ENCODE measurements at places on chromosomes 12 and 14. TPM values are rescaled to one million over a fixed set of nuclear protein-coding genes. Genes with fewer than 3 reads are reported as not detected.

SCN8A gene
- total RNA-seq = 0.54 TPM

PAX9 gene
- under 0.01 TPM for total RNA-seq

CELA1 gene
- not detected for total RNA-seq

P2RX2 gene
- total RNA-seq = not detected

DNA sequence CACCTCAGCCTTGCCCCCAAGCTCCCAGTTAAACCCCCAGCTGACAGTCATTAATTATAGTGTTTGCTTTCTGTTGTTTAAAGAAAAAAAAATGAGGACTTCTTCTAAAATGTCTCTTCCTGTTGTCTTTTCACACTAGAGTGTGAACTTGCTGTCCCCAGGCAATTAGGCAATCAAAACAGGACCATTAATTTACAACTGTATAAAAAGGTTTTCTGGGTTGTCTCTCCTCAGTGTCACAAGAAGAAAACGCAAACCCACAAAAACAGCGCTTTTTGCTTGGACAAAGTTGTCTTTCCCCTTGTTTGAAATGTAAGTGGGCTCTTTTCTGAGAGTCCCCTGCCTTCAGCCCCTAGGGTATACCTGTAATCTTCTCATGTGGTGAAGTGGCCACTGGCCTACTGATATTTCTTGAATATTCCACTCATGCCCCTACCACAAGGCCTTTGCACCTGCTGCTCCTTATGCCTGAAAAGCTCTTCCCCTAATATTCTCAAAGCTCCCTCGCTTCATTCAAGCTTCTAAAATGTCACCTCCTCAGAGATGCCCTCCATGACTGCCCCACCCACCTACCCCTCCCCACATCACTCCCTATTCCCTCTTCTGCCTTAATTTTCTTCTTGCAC lies 158.9 kb upstream of the PWP1 start:
- DNase-seq = no peak

- no peak for DNase-seq
Measured at GRCh38 chr12:4331221-4331620, 10.2 kb downstream of the TIGAR start.

DNA sequence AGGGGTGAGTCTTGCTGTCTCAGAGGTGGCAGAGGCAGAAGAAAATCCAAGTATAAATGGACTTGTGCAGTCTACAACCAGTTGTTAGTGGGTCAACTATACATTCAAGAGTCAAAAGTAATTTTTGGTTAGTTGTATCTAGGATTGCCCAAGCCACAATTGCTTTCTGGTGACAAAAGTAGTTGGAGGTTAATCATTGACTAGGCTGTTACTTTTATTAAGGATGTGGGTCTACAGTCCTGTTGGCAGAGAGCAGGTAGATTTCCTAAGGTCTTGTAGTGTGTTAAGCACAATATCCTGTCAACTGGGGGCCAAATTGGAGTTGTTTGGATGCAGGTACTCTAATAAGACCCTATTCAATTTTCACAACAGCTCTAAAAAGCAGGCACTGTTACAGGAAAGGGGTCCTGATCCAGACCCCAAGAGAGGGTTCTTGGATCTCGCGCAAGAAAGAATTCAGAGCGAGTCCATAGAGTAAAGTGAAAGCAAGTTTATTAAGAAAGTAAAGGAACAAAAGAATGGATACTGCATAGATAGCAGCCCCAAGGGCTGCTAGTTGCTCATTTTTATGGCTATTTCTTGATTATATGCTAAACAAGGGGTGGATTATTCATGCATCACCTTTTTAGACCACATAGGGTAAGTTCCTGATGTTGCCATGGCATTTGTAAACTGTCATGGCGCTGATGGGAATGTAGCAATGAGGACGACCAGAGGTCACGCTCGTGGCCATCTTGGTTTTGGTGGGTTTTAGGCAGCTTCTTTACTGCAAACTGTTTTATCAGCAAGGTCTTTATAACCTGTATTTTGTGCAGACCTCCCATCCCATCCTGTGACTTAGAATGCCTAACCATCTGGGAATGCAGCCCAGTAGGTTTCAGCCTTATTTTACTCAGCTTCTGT lies 232.6 kb upstream of the SRRM4 start:
- no peak for DNase-seq

Data from hematopoietic multipotent progenitor cell (in vitro differentiated cells).